ENCODE measurements at places on chromosomes 12 and 14. TPM values are rescaled to one million over a fixed set of nuclear protein-coding genes. Genes with fewer than 3 reads are reported as not detected.

DNA sequence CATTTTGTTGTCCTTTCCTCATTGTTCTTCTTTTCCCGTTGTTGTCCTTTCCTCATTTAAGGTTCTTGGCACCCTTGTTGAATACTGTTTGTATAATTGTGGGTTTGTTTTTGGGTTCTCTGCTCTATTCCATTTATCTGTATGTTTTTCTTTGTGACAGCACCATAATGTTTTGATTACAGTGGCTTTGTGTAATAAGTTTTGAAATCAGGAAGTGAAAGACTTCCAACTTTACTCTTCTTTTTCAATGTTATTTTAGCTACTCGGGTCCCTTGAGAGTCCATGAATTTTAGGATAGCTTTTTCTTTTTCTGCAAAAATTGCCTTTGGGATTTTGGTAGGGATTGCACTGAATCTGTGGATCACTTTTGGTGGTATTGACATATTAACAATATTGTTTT, 28.1 kb downstream of the ETNK1 start:
- no peak overlapping the region for H3K27ac ChIP-seq
- no peak for DNase-seq
- H3K4me1 ChIP-seq = peaks cover 8% of the 10 kb centered on the region
- H3K4me3 ChIP-seq = no peak overlapping the region
- H3K36me3 ChIP-seq = peaks cover 36% of the 10 kb centered on the region

Gene CDH24
- 2.9 TPM for total RNA-seq

DNA sequence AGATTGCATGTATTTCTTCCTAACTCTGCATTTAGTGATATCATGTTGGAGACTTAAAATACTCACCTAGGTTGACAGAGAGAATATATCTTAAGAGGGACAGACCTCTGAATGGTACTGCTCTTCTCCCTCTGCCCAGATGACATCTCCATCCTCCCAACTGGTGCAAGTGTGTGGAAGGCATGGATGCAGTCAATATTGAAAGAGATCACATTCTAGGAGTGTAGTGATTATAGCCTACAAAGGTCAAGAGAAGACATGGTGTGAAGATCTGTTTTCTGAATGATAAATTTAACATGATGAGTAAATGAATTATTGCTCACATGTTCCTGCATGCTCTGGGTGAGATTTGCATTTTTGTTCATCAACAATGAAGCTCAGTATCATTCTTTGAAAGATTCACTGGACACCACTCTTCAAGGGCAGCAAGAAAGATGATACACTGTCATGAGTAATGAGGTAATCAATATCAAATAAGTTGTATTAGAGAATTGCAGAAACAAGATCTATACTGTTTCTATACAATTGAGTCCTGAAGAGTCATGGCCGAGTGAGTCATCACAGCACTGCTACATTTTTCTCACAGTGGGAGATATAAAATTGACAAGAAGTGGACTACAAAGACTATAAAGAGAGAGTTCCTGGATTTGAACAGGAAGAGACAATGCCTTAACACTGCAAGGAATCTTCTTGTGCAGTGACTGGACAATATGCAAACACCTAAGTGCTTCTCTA, 183.3 kb upstream of the KRR1 start:
- peaks cover 18% of the 10 kb centered on the region for H3K27me3 ChIP-seq
- H3K36me3 ChIP-seq = no peaks in the 10 kb centered on the region
- no peak overlapping the region for H3K27ac ChIP-seq

DNA sequence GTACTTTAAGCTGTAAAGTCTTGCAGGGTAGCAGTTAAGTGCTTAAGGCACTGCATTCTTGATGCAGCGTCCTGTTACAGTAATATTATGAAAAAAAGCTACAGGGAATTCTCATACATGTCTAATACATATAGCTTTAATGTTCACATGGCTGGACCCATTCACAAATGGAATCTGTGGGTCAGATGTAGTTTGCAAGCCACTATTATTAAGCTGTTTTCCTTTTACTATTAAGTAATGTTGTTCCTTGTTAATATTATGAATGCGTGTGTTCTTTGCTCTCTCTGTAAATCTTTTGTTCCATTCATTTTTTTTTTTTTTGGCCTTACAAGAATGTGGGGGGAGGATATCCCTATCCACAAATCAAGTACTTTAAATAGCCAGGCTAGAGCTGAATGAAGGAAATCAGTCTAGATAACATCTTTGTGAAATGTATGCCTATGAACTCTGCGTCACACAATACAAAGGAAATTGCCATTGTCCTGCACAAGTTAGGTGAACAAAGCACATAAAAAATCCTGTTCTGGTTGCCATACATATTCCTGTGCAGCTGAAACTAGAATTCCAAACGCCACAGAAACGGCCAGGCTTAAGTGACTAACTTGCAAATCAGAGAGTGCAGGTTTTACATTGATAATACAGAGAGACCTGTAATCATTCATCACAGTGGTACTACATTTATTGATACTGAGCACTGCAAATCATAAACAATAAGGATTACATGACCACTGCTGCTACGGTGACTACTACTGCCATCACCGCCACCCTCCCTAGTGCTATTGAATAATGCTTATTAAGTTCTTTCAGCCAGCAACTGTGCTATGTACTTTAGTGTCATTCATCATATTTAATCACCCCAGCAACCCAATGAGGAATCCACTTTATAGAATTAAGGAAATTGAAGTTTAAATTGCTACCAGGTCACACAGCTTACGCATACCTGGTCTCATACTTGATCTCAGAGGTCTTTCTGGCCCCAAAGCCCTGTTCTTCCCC, 111.9 kb downstream of the HMGA2 start:
- H3K27me3 ChIP-seq = peaks cover 28% of the 10 kb centered on the region
- no peak overlapping the region for H3K27ac ChIP-seq
- H3K4me3 ChIP-seq = no peak overlapping the region
- no peak for DNase-seq
- no peaks in the 10 kb centered on the region for H3K4me1 ChIP-seq
